Vagina (tissue), 2 donors: ENCODE measurements at places on chromosomes 6 and 20. TPM values are rescaled to one million over a fixed set of nuclear protein-coding genes. Genes with fewer than 3 reads are reported as not detected.

TRIM10 gene
- not detected for total RNA-seq

DNA sequence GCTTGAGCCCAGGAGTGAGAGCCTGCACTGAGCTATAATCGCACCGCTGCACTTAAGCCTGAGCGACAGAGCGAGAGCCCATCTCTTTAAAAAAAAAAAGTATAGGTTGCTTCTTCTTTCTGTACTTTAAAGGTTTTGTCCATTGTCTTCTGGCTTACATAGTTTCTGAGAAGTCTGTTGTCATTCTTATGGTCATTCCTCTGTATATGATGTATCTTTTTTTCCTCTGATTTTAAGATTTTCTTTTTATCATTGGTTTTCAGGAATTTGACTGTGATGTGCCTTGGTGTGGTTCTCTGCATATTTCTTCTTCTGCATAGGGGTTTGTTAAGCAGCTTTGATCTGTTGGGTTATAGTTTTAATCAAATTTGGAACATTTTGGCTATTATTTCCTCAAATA, 29.1 kb downstream of the QRSL1 start:
- H3K4me1 ChIP-seq, result no peaks in the 10 kb centered on the region
- H3K4me3 ChIP-seq, result no peak overlapping the region
- no peak overlapping the region for H3K27ac ChIP-seq
- no peaks in the 10 kb centered on the region for H3K36me3 ChIP-seq
- DNase-seq, result no peak
- H3K27me3 ChIP-seq, result no peaks in the 10 kb centered on the region

TXLNB gene
- 0.49 TPM for total RNA-seq

DNA sequence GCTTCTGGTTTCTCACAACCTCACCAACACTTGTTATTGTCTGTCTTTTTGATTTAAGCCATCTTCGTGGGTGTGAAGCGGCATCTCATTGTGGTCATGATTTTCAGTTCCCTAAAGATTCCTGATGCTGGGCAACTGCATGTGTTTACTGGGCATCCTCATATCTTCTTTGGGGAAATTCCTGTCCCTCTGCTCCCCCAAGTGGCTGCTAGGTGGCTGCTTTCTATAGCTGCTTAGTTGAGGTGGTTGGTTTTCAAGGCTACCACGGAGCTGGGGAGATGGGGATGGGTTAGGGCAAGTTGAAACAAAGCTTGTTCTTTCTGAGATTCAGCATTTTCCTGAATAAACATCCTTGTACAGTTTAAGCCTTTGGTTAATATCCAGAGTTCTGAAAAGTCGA, 403.9 kb upstream of the SULF2 start:
- no peak for DNase-seq
- H3K27ac ChIP-seq, result no peak overlapping the region
- H3K4me3 ChIP-seq, result no peak overlapping the region
- H3K36me3 ChIP-seq, result no peaks in the 10 kb centered on the region

ECT2L gene
- total RNA-seq, result not detected

RPS6KA2 gene
- total RNA-seq, result 65.1 TPM

DNA sequence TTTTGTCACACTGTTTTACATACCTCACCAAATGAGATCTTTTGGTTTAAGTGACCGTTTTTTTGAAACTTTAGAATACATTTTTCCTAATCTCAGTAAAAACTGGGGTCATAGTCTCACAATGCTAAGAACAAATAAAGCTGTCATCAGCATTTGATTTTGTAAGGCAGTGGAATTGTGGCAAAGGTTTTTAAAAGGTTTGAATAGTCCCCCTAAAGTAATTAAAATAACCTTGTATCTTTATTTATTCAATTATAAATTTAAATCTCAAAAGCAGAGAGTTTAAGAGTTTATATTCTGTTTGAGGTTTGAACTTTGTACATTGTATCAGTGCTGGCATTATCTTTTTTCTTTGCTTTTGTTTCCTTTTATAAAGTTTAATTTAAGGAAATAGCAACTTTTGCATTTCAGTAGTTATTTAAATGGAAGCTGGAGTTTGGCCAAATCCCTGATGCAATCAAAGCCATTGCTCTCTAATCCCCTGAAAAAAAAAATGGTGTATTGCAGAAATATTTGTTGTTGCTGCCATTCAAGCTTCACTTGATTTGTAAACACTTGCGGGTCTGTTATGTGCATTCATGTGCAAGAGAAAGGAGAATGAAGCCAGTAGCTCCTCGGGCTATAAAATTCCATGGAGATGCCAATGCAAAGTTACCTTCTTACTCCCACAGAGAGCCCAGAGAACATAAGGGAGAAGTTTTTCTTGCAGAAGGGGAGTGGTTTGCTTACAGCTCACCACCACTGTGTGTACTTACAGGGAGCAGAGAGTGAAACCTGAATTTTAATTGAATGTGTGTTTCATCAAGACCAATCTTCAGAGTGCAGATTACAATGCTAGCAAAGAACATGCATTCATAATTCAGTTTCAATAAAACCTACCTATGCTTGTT, 391.8 kb downstream of the ARHGAP18 start:
- peaks cover 8% of the 10 kb centered on the region for H3K36me3 ChIP-seq
- no peak overlapping the region for H3K4me3 ChIP-seq
- peaks cover 10% of the 10 kb centered on the region for H3K4me1 ChIP-seq
- no peak overlapping the region for H3K27ac ChIP-seq
- DNase-seq, result no peak

GRCh38 chr6:150301846-150302519, 66.8 kb upstream of the IYD start:
- no peaks in the 10 kb centered on the region for H3K27me3 ChIP-seq
- no peaks in the 10 kb centered on the region for H3K36me3 ChIP-seq
- no peak overlapping the region for H3K4me3 ChIP-seq
- H3K27ac ChIP-seq, result no peak overlapping the region
- H3K4me1 ChIP-seq, result no peaks in the 10 kb centered on the region

SLC16A10 gene
- 5.4 TPM for total RNA-seq

SOX18 gene
- 57.2 TPM for total RNA-seq

- H3K4me1 ChIP-seq, result no peaks in the 10 kb centered on the region
- no peak overlapping the region for H3K27ac ChIP-seq
- no peaks in the 10 kb centered on the region for H3K36me3 ChIP-seq
- DNase-seq, result no peak
Observed at GRCh38 chr20:10313215-10313614, 94.6 kb downstream of the SNAP25 start.

GRCh38 chr6:107401573-107401972, 57.8 kb downstream of the PDSS2 start:
- no peak overlapping the region for H3K4me3 ChIP-seq
- H3K4me1 ChIP-seq, result no peaks in the 10 kb centered on the region
- no peak for DNase-seq
- H3K27ac ChIP-seq, result no peak overlapping the region

DNA sequence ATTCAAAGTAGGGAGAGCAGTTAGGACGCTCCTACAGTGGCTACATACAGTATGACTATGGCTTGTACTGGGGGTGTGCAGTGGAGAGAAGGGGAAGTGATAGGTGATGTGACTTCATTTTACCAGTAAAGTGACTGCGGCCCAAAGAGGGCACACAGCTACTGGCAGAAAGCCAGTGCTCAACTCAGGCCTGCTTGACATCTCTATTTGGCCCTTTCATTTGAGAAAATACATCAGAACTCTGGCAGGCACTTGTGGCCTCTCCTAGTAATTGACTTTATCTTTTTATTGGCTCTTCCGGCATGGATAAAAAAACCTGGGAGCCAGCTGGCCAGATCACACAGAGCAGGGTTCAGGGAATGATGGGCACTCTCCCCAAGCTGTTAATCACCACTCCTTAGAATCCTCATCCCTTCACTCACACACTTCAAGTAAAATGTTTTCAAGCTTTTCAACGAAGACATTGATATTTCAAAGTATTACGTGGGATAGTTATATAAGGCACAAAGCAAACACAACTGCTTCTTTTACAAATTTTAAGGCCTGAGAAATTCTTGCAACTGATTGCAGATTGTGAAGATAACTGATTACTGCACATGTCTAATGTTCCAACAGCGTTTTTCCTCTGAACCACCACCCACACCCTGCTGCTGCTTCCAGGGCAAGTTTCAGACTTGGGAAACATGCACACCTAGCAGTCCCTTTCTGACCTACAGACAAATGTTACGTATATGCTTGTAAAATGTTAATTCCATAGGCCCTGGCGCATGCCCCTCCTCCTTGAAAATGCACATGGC, 73.5 kb downstream of the TNFRSF21 start:
- H3K4me1 ChIP-seq, result no peaks in the 10 kb centered on the region
- no peak for DNase-seq
- H3K27me3 ChIP-seq, result no peaks in the 10 kb centered on the region
- no peak overlapping the region for H3K4me3 ChIP-seq
- H3K36me3 ChIP-seq, result no peaks in the 10 kb centered on the region

DNA sequence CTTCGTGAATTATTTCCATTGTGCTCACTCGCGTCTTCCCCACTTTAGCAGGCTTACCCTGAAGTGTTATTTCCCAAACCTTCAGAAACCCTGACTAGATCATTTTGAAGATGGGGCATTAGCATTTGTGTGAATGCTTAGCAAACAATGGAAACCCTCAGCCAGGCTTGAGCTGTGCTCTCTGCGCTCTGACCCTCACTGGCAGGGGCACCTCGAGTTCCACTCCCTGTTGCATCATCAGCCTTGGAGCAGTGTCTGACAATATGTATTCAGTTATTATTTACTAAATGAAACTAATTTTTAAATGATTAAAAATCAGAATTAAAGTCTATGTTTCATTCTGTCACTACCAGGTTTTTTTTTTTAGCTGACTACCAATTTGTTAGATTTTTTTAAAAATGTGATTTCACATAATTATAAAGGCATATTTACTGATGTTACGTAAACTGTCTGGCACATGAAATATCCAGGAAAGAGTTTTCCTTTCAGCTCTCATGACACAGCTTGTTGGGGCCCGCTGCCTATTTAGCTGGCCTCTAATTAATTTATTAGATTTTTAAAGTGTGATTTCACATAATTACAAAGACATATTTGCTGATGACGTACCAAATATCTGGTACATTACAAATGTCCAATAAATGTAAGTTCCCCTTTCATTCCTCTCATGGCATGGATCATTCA, 155.2 kb downstream of the PACRG start:
- DNase-seq, result no peak
- no peaks in the 10 kb centered on the region for H3K4me1 ChIP-seq
- H3K4me3 ChIP-seq, result no peak overlapping the region
- H3K27me3 ChIP-seq, result no peaks in the 10 kb centered on the region
- H3K36me3 ChIP-seq, result no peaks in the 10 kb centered on the region
- no peak overlapping the region for H3K27ac ChIP-seq

GRCh38 chr6:123417535-123417934, 219.2 kb downstream of the TRDN start:
- no peak overlapping the region for H3K4me3 ChIP-seq
- no peak for DNase-seq
- H3K36me3 ChIP-seq, result no peaks in the 10 kb centered on the region
- no peak overlapping the region for H3K27ac ChIP-seq

GRCh38 chr6:158643836-158644230, 710 bp downstream of the DYNLT1 start:
- H3K27me3 ChIP-seq, result no peaks in the 10 kb centered on the region
- H3K36me3 ChIP-seq, result no peaks in the 10 kb centered on the region
- H3K4me1 ChIP-seq, result peaks cover 52% of the 10 kb centered on the region
- DNase-seq, result no peak

PRR18 gene
- total RNA-seq, result not detected

DNA sequence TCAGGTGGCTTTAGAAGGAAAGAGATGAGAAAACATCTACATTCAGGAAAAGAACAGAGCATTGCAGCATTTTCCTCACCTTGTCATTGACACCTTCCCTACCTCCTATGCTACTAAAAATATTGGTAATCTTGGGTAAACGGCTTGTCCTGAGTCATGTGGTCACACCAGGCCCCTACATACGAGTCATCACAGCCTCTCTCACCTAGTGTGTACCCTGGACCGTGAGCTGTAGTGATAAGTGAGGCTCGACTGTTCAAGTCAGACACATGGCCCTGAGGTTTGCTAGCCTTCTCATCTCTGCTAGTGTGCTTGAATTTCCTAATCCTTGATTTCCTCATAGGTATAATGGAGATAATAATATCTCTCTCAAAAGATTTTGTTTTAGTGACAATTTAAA, 29.6 kb upstream of the TMEM244 start:
- no peaks in the 10 kb centered on the region for H3K36me3 ChIP-seq
- no peaks in the 10 kb centered on the region for H3K4me1 ChIP-seq
- H3K4me3 ChIP-seq, result no peak overlapping the region
- H3K27me3 ChIP-seq, result no peaks in the 10 kb centered on the region

DNA sequence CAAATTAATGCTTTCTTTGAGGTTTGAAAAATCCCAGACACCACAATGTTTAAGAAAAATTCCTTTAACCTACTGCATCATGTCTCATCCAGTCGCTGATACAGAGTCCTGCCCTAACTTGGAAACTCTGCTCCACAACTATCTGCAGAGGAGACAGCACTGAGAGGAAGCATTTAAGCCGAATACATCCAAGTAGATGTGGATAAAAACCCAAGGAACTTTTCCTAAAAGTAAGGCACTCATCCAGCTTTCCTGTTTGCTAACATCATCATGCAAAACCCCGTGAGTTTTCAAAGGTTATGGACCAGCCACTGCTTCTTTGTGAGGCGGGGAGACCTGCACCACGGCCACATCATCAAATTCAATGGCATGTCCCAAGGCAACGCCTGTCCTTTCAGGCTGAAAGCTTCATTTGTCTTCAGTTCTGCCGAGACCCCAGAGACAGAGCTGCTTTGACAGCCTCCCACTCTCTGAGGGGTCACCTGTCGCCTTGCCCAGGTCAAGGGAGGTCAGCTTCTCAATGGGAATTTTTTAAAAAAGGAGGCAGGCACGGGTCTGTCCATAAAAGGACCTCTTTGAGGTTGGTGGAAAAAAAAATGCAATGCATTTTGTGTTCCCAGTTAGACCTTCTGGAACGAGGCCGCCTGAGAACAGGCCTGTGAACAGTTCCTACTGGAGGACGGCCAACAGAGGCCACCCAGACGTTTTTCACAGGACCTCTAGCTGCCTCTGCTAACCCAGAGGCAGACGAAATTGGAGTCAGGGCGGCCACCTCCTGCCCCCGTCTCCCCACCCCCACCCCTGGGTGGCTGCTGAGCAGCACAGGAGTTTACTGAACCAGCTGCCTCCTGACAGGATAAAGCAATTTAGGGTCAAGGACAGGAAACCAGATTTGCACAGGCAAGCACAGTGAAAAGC, 142.5 kb upstream of the HDDC2 start:
- H3K36me3 ChIP-seq, result no peaks in the 10 kb centered on the region
- H3K27ac ChIP-seq, result peak overlapping the region; percentile 30
- H3K4me1 ChIP-seq, result no peaks in the 10 kb centered on the region
- H3K27me3 ChIP-seq, result no peaks in the 10 kb centered on the region
- H3K4me3 ChIP-seq, result no peak overlapping the region
- no peak for DNase-seq

GRCh38 chr6:29107758-29108157, at the start of gene OR2J3:
Gene OR2J3 (plus strand): TSS chr6:29108058. CDS start chr6:29111891, 3,833 bp downstream.
- no peak within 1 kb of the TSS for H3K4me3 ChIP-seq
- H3K36me3 ChIP-seq, result no peaks in the 10 kb centered on the region
- H3K27me3 ChIP-seq, result no peaks in the 10 kb centered on the region
- no peak for DNase-seq

DNA sequence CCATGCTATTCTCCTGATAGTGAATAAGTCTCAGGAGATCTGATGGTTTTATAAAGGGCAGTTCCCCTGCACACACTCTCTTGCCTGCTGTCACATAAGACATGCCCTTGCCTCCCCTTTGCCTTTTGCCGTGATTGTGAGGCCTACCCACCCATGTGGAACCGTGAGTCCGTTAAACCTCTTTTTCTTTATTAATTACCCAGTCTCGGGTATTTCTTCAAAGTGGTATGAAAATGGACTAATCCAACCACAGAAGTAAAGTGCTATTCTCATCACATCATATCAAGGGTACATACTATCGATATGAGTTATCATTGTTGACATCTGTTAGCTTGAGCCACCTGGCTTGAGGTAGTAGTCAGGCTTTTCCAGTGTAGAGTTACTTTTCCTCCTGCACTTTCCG, 2.3 kb downstream of the MANBAL start:
- no peaks in the 10 kb centered on the region for H3K36me3 ChIP-seq
- H3K27me3 ChIP-seq, result no peaks in the 10 kb centered on the region
- DNase-seq, result no peak
- H3K4me3 ChIP-seq, result no peak overlapping the region

ATAT1 gene
- 13.3 TPM for total RNA-seq

LINC00237 gene
- total RNA-seq, result not detected
